Neuronal stem cell (in vitro differentiated cells): ENCODE measurements at places on chromosomes 12 and 14.

- no peaks in the 10 kb centered on the region for H3K4me1 ChIP-seq
- no peaks in the 10 kb centered on the region for H3K36me3 ChIP-seq
- no peak overlapping the region for H3K4me3 ChIP-seq
Measured at GRCh38 chr14:37610945-37611523, 15.6 kb downstream of the TTC6 start.

- H3K27me3 ChIP-seq, result no peaks in the 10 kb centered on the region
- no peaks in the 10 kb centered on the region for H3K4me1 ChIP-seq
- H3K27ac ChIP-seq, result no peak overlapping the region
- no peak overlapping the region for H3K4me3 ChIP-seq
Measured at GRCh38 chr14:100100032-100100703, 34.9 kb downstream of the EVL start.

DNA sequence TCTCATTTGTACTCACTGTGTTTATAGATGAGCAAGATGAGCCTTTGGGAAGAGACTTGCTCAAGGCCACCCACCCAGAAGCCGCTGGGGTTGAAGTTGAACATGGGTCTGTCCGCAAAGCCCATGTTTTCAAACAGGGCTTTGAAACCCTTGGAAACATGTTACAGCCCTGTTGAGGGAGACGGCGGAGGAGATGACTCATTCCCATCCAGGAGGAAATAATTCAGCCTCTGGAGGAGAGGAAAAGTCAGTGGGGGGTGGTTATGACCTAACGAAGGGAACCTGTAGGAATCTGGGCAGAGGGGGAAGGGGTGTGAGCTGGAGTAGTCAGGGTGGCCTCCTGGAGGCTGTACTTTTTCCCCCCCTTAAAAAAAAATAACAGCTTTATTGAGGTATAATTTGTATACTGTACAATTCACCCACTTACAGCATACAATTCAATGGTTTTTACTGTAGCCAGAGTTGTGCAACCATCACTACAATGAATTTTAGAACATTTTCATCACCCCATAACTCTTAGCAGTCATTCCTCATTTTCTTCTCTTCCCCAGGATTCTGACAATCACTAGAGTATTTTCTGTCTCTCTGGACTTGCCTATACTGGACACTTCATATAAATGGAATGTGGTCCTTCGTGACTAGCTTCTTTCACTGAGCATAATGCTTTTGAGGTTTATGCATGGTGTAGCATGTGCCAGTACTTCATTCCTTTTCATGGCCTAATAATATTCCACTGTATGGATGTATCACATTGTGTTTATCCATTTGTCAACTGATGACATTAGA lies 1.9 kb upstream of the RIN3 start:
- no peak overlapping the region for H3K4me3 ChIP-seq
- H3K4me1 ChIP-seq, result peaks cover 3% of the 10 kb centered on the region
- DNase-seq, result no peak
- H3K27ac ChIP-seq, result no peak overlapping the region
- peaks cover 7% of the 10 kb centered on the region for H3K27me3 ChIP-seq

GRCh38 chr12:28479683-28480082 lies 289.4 kb downstream of the CCDC91 start:
- DNase-seq, result no peak
- no peak overlapping the region for H3K27ac ChIP-seq
- H3K27me3 ChIP-seq, result no peaks in the 10 kb centered on the region
- no peaks in the 10 kb centered on the region for H3K36me3 ChIP-seq

- H3K27ac ChIP-seq, result no peak overlapping the region
- DNase-seq, result no peak
- no peak overlapping the region for H3K4me3 ChIP-seq
- no peaks in the 10 kb centered on the region for H3K27me3 ChIP-seq
- H3K4me1 ChIP-seq, result peaks cover 7% of the 10 kb centered on the region
- H3K36me3 ChIP-seq, result peaks cover under 1% of the 10 kb centered on the region
Measured at GRCh38 chr12:132486576-132486975, 3.4 kb upstream of the FBRSL1 start.

GRCh38 chr14:23399591-23399990 lies 8.5 kb downstream of the MYH6 start:
- no peak overlapping the region for H3K4me3 ChIP-seq
- no peak overlapping the region for H3K27ac ChIP-seq
- H3K27me3 ChIP-seq, result no peaks in the 10 kb centered on the region
- no peaks in the 10 kb centered on the region for H3K36me3 ChIP-seq

GRCh38 chr12:50362671-50363070 lies 33.7 kb downstream of the FAM186A start:
- no peak overlapping the region for H3K27ac ChIP-seq
- H3K36me3 ChIP-seq, result no peaks in the 10 kb centered on the region
- H3K4me1 ChIP-seq, result no peaks in the 10 kb centered on the region
- H3K4me3 ChIP-seq, result no peak overlapping the region
- DNase-seq, result no peak

DNA sequence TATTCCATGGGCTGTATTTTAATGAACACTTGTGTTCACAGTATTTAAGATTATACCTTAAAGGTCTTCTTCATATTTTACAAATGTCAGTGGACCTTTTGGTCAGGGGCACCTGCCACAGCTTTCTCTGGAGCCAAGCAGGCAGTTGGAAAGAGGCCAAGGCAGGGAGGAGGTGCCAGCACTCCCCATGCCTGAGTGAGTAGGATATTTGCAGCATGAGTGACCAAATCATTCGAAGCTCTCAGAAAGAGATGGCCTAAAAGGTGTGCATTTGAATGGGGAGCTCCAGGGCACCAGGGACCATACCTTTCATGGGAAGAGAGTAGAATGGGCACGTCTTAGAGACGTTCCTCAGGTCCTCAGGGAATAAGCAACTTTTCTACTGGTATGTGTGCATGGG lies 121.6 kb downstream of the GPR135 start:
- H3K4me3 ChIP-seq, result no peak overlapping the region
- peaks cover 20% of the 10 kb centered on the region for H3K4me1 ChIP-seq
- H3K36me3 ChIP-seq, result no peaks in the 10 kb centered on the region
- H3K27ac ChIP-seq, result no peak overlapping the region
- no peaks in the 10 kb centered on the region for H3K27me3 ChIP-seq

DNA sequence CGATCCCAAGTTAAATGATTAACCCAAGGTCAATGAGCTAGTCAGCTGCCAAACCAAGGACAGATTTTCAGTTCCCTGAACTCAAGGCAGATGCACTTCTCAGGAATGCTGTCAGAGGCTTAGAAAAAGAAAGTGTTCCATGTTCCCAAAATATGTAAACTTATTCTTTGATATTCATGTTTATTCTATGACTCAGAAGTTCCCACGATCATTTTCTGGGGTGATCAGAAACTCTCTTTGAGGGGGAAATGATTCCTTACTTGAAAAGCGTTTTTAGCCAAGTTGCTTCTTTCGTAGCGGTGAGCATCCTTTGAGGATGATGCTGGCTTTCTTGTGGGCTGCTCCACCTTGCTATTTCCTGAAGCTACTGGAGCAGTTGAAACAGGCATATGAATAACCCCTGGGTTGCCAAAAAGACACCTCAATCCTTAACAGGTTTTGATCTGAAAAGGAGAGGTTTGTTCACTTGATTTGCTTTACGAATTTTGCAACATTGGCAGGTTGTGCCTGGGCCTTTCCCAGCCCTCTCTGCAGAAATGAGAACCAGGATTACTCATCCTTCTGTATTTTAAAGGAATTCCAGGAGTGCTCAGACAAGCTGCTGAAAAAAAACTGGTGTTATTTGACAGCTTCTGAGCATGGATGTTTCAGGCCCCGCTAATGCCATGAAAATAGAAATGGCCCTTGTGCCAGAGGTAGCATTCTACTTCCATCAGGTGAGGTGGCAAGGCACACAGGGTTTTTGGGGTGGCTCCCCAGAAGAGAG lies 121.4 kb upstream of the HIF1A start:
- H3K27me3 ChIP-seq, result peaks cover 7% of the 10 kb centered on the region
- peaks cover 10% of the 10 kb centered on the region for H3K4me1 ChIP-seq
- H3K27ac ChIP-seq, result peak overlapping the region; percentile 8
- H3K36me3 ChIP-seq, result no peaks in the 10 kb centered on the region

DNA sequence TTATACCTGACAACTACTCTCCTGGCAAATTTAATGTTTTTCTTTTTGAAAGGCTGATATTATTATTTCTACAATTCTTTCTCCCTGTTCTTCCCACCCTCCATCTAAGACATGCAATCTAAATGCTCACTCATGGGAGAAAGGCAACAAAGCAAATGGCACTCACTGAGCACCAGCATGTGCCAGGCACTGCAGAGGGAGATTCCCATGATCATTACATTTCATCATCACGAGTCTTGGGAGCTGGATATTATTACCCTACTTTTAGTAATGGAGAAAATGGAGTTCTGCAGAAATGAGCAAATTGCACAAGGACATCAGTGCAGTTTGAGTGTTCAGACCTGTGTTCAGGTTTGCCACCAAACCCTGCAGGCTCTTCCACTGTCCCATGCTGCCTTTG lies 27.9 kb downstream of the PPM1H start:
- no peak overlapping the region for H3K4me3 ChIP-seq

DNA sequence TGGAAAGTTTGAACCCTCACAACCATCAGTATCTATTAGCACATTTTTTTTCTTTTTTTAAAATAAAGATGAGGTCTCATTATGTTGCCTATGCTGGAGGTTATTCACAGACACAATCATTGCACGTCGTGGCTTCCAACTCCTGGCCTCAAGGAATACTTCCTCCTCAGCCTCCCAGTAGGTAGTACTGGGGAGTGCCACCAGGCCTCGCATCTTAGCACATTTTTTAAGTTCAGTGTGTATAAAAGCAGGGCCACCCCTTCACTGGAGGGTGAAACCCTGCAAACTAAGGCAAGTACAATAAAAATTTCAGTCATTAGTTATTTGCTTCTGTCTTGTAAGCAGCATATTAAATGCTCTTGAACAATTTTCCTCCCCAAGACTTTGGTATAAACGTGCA lies 114.2 kb upstream of the SINHCAF start:
- H3K27me3 ChIP-seq, result no peaks in the 10 kb centered on the region
- H3K27ac ChIP-seq, result no peak overlapping the region
- no peak overlapping the region for H3K4me3 ChIP-seq

DNA sequence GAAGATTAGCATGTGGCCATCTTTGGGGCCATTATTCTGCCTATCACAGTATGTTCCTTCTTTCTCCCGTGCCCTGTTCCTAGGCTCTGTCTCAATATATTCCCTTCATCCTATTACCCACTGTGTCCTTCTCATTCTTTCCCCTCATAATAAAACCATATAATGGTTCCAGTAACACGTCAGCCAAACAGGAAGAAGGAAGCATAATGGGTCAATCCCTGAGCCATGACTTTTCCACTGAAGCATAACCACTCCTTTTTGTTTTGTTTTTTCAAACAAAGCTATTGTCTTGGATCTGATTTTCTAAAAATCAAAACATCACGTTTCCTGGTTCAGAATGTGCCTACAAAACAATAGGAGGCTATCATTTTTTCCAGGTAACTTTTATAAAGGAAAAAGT lies 21.3 kb upstream of the RHOJ start:
- H3K4me3 ChIP-seq, result no peak overlapping the region
- no peaks in the 10 kb centered on the region for H3K36me3 ChIP-seq
- no peaks in the 10 kb centered on the region for H3K4me1 ChIP-seq
- no peak for DNase-seq
- no peaks in the 10 kb centered on the region for H3K27me3 ChIP-seq
- no peak overlapping the region for H3K27ac ChIP-seq

GRCh38 chr12:64522807-64523206 lies 70.9 kb downstream of the TBK1 start:
- H3K27me3 ChIP-seq, result no peaks in the 10 kb centered on the region
- no peak for DNase-seq
- H3K36me3 ChIP-seq, result no peaks in the 10 kb centered on the region

DNA sequence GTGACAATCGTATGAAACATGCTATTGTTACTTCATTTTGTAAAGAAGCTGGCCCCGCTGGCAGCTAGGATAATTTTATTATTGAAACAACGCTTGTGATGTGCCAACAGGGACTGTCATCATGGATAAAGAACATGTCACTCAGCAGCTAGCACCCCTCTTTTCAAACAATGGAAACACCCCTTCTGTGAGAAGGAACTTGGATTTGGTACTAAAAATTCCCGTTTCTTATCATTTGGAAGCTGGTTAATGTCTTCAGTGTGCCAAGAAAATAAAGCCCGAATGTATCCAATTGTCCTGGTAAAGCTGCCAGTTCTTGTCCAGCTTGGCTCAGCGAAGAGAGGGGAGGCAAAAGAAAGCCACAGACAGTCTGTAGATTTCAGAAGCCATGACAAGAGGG lies 186.6 kb downstream of the PHLDA1 start:
- DNase-seq, result no peak
- no peak overlapping the region for H3K4me3 ChIP-seq
- no peaks in the 10 kb centered on the region for H3K36me3 ChIP-seq
- H3K27ac ChIP-seq, result no peak overlapping the region

DNA sequence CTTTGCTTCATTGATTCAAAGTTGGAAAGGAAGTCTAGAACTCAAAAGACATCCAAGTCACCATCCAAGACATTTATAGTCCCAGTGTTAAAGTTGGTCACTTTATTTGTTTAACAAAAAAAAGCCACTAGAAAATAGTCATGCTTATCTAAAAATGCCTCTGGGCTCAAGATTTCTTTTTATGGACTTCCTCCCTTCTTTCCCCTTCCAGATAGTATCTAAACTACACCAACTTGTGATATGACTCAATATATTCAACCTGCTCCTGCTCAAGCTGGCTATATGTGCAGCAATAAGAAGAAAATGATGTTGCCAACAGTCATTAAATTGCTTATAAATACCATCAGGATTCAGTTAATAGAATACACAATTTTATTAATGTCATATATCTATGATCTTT lies 1177.1 kb downstream of the FLRT2 start:
- no peak overlapping the region for H3K4me3 ChIP-seq
- no peaks in the 10 kb centered on the region for H3K27me3 ChIP-seq
- no peaks in the 10 kb centered on the region for H3K36me3 ChIP-seq
- no peaks in the 10 kb centered on the region for H3K4me1 ChIP-seq
- no peak for DNase-seq

- H3K27ac ChIP-seq, result no peak overlapping the region
- no peaks in the 10 kb centered on the region for H3K4me1 ChIP-seq
- H3K36me3 ChIP-seq, result no peaks in the 10 kb centered on the region
Measured at GRCh38 chr14:97306760-97307246, 509.6 kb downstream of the VRK1 start.

- H3K4me3 ChIP-seq, result no peak overlapping the region
- DNase-seq, result no peak
- H3K36me3 ChIP-seq, result peaks cover 91% of the 10 kb centered on the region
- no peaks in the 10 kb centered on the region for H3K27me3 ChIP-seq
- no peaks in the 10 kb centered on the region for H3K4me1 ChIP-seq
- H3K27ac ChIP-seq, result no peak overlapping the region
Measured at GRCh38 chr14:64444984-64445845, 20.1 kb upstream of the AKAP5 start.

GRCh38 chr14:65170768-65171507 lies 68.6 kb upstream of the MAX start:
- H3K27ac ChIP-seq, result no peak overlapping the region
- DNase-seq, result no peak
- H3K36me3 ChIP-seq, result no peaks in the 10 kb centered on the region
- no peaks in the 10 kb centered on the region for H3K27me3 ChIP-seq
